Naive thymus-derived CD8-positive, alpha-beta T cell (primary cell): ENCODE measurements at places on chromosomes 13 and 19. TPM values are rescaled to one million over a fixed set of nuclear protein-coding genes. Genes with fewer than 3 reads are reported as not detected.

- no peaks in the 10 kb centered on the region for H3K36me3 ChIP-seq
- H3K27ac ChIP-seq, result no peak overlapping the region
- no peak overlapping the region for H3K4me3 ChIP-seq
- DNase-seq, result no peak
- no peaks in the 10 kb centered on the region for H3K4me1 ChIP-seq
Measured at GRCh38 chr13:46996316-46997030, 99.6 kb upstream of the HTR2A start.

The PRKCG gene
- total RNA-seq, result not detected

DNA sequence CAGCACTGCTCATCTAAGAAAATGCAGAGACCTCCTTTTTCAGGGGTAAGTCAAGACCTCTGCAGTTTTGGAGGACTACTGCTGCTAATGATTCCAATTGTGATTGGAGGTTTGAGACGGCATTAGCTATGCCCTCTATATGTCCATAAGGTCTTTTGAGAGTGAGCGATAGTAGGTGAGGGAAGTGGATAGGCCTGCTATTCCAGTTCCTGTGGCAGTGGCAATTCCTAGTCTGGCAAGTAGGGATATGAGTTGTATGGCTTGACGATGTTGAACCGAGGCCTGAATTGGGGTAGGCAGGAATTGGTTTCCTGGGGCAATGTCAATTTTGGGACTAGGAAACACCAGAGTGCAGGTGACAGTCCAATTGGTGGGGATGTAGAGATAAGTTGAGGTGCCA lies 913.1 kb upstream of the SLITRK5 start:
- no peak overlapping the region for H3K4me3 ChIP-seq
- no peaks in the 10 kb centered on the region for H3K36me3 ChIP-seq
- H3K27ac ChIP-seq, result no peak overlapping the region
- no peaks in the 10 kb centered on the region for H3K27me3 ChIP-seq
- DNase-seq, result no peak

- H3K4me1 ChIP-seq, result no peaks in the 10 kb centered on the region
- H3K4me3 ChIP-seq, result no peak overlapping the region
- H3K27ac ChIP-seq, result no peak overlapping the region
- no peak for DNase-seq
- no peaks in the 10 kb centered on the region for H3K36me3 ChIP-seq
Measured at GRCh38 chr13:27851096-27851850, 59.0 kb downstream of the GSX1 start.

- H3K36me3 ChIP-seq, result peaks cover 87% of the 10 kb centered on the region
- no peaks in the 10 kb centered on the region for H3K27me3 ChIP-seq
- H3K27ac ChIP-seq, result no peak overlapping the region
- no peak for DNase-seq
Measured at GRCh38 chr19:16085115-16085514, 8.8 kb downstream of the TPM4 start.

GRCh38 chr13:109990296-109990695 lies 203.9 kb upstream of the IRS2 start:
- H3K4me3 ChIP-seq, result no peak overlapping the region
- no peaks in the 10 kb centered on the region for H3K36me3 ChIP-seq
- no peak for DNase-seq
- H3K27ac ChIP-seq, result no peak overlapping the region

- no peak for DNase-seq
- H3K36me3 ChIP-seq, result no peaks in the 10 kb centered on the region
- H3K4me3 ChIP-seq, result no peak overlapping the region
- H3K4me1 ChIP-seq, result no peaks in the 10 kb centered on the region
- H3K27ac ChIP-seq, result no peak overlapping the region
Measured at GRCh38 chr13:59425211-59425741, 738.5 kb downstream of the DIAPH3 start.

DNA sequence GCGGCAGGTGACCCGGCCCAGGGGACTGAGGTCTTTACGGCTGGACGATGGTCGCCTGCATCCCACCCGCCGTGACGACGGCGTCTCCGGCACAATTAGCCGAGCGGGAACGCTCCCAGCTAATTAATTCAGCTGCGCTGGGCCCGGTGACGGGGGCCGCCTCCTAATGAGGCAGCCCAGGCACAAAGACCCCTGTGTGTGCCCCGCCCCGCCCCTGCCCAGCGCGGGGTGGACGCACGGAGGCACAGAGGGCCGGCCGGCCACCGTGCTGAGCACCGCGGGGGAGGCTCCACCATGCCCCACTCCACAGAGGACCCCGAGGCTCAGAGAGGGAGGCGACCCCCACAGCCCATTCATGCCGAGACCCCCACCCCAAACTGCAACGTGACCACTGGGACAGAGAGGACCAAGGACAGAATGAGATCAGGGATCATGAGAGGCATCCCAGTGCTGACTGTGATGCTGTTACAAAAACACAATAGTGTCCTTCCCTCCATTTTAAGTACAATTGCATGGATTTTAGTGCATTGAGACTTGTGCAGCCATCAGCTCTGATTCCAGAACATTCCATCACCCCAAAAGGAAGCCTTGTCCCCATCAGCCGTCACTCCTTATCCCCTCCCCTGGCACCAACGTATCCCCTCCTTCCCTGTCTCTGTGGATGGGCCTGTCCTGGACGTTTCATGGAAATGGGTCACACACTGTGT lies 17.0 kb downstream of the EFNA2 start:
- H3K4me3 ChIP-seq, result no peak overlapping the region
- no peaks in the 10 kb centered on the region for H3K4me1 ChIP-seq
- H3K27me3 ChIP-seq, result no peaks in the 10 kb centered on the region
- no peak for DNase-seq
- H3K36me3 ChIP-seq, result no peaks in the 10 kb centered on the region

- H3K4me3 ChIP-seq, result no peak overlapping the region
- peaks cover 12% of the 10 kb centered on the region for H3K4me1 ChIP-seq
- H3K27ac ChIP-seq, result peak overlapping the region; percentile 3
- no peaks in the 10 kb centered on the region for H3K27me3 ChIP-seq
- no peak for DNase-seq
- H3K36me3 ChIP-seq, result no peaks in the 10 kb centered on the region
Measured at GRCh38 chr13:44197791-44198770, 175.5 kb upstream of the SERP2 start.

GRCh38 chr19:40503320-40503695 lies 36.5 kb downstream of the SPTBN4 start:
- no peak overlapping the region for H3K4me3 ChIP-seq
- no peaks in the 10 kb centered on the region for H3K36me3 ChIP-seq
- H3K27ac ChIP-seq, result no peak overlapping the region
- peaks cover 17% of the 10 kb centered on the region for H3K27me3 ChIP-seq
- DNase-seq, result no peak

DNA sequence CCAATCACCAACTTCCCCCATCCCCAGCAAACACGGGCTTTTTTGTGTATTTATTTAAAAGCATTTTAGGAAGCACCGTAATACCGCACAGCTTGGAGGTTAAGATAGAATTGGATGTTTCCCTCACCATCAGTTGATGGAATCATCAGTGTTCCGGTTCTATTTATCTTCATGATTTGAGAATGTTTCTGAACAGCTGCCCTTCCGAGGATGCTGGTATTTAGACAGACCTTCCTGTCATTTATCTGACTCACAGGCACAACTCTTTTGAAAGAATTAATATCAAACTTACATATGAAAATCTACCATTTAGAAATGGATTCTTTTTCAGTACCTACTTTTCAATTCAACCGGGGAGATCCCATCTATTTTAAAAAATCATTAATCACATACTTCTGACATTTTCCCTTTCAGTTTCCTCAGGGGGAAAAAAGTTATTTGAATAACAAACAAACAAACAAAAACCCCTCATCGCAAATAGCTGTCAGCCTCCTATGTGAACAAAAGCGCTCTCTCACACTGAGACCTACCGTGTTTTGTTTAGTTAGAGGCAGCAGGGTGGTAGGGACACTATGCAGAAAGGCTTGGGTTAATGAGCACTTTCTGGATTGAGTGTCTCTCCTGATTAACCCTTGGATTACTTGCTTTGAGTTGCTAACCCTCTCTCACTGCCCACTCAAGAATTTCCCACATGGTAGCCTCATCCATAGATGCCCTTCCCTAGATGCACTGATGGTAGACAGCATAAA lies 189.3 kb downstream of the TM9SF2 start:
- no peak for DNase-seq
- no peak overlapping the region for H3K4me3 ChIP-seq
- H3K36me3 ChIP-seq, result no peaks in the 10 kb centered on the region
- no peaks in the 10 kb centered on the region for H3K27me3 ChIP-seq
- no peak overlapping the region for H3K27ac ChIP-seq
- H3K4me1 ChIP-seq, result peaks cover 2% of the 10 kb centered on the region

The PSG11 gene
- total RNA-seq, result not detected

The KIR3DL3 gene
- not detected for total RNA-seq

The ZNF548 gene
- total RNA-seq, result 91.9 TPM

The ZNF69 gene
- total RNA-seq, result 17.3 TPM

The ETV2 gene
- total RNA-seq, result 0.55 TPM

DNA sequence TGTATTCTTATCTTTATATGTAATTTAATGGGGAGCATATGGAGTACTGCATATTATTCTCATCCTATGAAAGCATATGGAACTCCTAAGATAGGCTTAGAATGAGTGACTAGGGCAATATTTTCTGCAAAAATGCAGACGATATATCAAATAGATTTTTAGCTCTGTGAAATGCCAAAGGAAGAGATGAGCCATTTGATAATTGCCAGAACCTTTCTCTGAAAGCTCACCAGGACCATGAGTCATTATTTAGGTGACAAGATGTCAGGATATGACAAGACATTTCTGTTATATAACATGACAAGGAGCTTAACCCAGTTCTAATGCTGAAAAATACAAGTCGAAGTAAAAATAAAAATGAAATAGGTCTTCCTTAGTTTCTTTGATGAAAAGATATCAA lies 145.0 kb downstream of the SLITRK6 start:
- H3K4me3 ChIP-seq, result no peak overlapping the region
- H3K27ac ChIP-seq, result no peak overlapping the region
- H3K4me1 ChIP-seq, result no peaks in the 10 kb centered on the region
- DNase-seq, result no peak

The MISP gene
- not detected for total RNA-seq

GRCh38 chr13:74289861-74290773 lies 155.9 kb upstream of the KLF12 start:
- H3K4me1 ChIP-seq, result peaks cover 67% of the 10 kb centered on the region
- peaks cover 2% of the 10 kb centered on the region for H3K36me3 ChIP-seq
- peak overlapping the region; percentile 31 for H3K4me3 ChIP-seq
- peak overlapping the region; percentile 90 for H3K27ac ChIP-seq

The CGB3 gene
- total RNA-seq, result not detected

DNA sequence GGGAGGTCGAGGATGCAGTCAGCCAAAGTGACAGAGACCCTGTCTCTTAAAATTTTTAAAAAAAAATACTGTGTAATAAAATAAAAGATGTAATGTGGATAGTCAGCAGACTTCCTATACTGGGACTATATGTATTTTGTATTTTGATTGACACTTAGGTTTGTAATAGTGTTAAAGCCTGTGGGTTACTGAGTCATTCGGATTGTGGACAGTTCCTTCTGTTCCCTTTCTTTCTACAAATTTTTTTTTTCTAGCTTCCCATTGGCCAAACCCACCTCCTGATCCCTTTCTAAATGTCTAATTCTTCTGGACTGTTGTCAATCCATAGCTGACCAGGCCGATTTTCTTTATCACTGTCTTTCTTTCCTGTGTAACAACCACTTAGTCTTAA lies 108.0 kb downstream of the DNAJC3 start:
- no peaks in the 10 kb centered on the region for H3K27me3 ChIP-seq
- H3K36me3 ChIP-seq, result peaks cover 47% of the 10 kb centered on the region
- DNase-seq, result no peak
- H3K27ac ChIP-seq, result no peak overlapping the region
- H3K4me3 ChIP-seq, result no peak overlapping the region

- peaks cover 40% of the 10 kb centered on the region for H3K27me3 ChIP-seq
- H3K4me3 ChIP-seq, result peak overlapping the region; percentile 14
- H3K36me3 ChIP-seq, result no peaks in the 10 kb centered on the region
- DNase-seq, result no peak
- H3K27ac ChIP-seq, result no peak overlapping the region
Measured at GRCh38 chr19:54094426-54095000, 6.1 kb downstream of the OSCAR start.

GRCh38 chr13:97851269-97851668 lies 102.2 kb upstream of the IPO5 start:
- no peak for DNase-seq
- no peaks in the 10 kb centered on the region for H3K4me1 ChIP-seq
- no peak overlapping the region for H3K27ac ChIP-seq
- peaks cover 14% of the 10 kb centered on the region for H3K27me3 ChIP-seq
- H3K36me3 ChIP-seq, result no peaks in the 10 kb centered on the region

The BST2 gene
- 45.0 TPM for total RNA-seq

- no peaks in the 10 kb centered on the region for H3K27me3 ChIP-seq
- H3K4me3 ChIP-seq, result no peak overlapping the region
- no peaks in the 10 kb centered on the region for H3K4me1 ChIP-seq
- no peak overlapping the region for H3K27ac ChIP-seq
Measured at GRCh38 chr13:66314911-66315310, 915.2 kb downstream of the PCDH9 start.
